CD4-positive, alpha-beta T cell treated with Interleukin-15 for 1 hour (primary cell): ENCODE measurements at places on chromosomes 1 and 21.
A peak's percentile ranks its signal among the peaks of the same experiment; 100 is the strongest.

GRCh38 chr1:160474392-160475242 lies 48.4 kb downstream of the SLAMF6 start:
- DNase-seq = no peak

DNA sequence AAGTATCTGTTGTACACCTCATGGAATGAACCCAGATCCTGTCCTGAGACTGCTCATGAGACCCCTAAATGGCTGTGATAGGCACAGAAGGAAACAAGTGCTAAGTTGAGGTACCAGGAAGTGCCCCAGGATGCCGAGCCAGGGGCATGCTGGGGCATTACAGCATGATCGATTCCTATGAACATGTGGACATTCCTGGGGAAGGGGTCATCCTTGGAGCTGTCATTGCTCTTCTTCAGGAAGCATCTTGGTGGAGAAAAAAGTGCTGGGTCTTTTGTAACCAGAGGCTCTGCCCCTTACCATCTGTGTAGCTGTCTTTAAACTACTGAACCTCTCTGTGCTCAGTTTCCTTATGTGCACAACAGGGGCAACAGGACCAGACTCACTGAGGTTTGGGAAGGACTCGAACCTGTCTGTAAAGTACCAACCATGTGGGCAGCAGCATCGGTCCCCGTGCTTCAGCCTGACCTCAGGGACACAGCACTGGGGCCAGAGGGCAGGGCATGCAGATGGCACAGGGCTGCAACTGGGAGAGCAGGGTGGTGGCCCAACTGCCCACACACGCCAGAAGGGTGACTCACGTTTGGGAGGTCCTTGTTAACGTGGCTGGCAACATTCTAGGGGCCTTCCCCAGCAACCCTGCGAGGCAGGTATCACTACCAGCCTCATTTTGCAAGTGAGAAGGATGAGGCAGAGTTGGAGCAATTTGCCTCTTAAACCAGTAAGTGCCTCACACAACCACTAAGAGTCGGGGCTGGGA lies 142.3 kb upstream of the EDN2 start:
- no peak for DNase-seq

GRCh38 chr1:25858906-25859789 lies at the start of gene AUNIP:
Gene AUNIP (minus strand): TSS chr1:25859457. CDS start chr1:25859357, 100 bp downstream.
- DNase-seq = peak; percentile 90

- DNase-seq = no peak
These were observed 175.1 kb downstream of the CAMTA1 start for GRCh38 chr1:6960291-6960811.

DNA sequence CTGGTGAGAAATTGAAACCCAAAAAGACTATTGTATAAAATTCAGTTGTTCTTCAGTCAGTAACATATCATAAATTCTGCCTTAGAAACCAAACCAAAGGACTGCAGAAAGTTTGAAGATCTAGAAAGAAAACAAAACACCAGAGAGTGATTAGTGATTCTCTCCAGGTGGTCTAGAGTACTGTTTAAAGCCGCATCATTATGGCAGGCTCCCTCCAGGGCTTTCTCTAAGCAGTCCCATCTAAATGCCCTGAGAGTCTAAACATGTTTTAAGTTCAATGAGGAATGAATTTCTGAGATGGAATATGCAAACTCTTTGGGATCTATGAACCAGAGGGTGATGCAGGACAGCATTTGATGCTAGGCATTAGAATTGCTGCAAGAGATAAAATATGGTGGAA lies 100.9 kb upstream of the ST6GALNAC5 start:
- DNase-seq = no peak

- DNase-seq = no peak
These were observed 24.4 kb downstream of the ALG14 start for GRCh38 chr1:95048317-95048716.

DNA sequence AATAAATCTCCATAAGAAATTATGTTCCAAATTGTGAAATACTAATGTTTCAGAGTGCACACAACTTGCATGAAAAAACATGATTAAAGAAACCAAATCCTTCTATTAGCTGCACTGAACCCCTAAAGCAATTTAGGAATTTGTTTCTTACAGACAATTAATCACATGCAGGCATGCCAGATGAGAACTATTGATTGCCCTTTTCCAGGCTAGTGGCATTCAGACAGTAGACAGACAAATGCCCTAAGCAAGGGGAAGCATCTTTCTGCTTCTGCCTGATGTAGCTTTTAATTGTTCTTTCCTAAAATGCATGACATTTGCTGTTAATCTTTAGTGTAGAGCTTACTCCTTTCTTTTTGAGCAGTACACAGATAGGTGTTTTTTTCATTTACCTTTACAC lies 229.5 kb downstream of the DPYD start:
- DNase-seq = no peak

DNA sequence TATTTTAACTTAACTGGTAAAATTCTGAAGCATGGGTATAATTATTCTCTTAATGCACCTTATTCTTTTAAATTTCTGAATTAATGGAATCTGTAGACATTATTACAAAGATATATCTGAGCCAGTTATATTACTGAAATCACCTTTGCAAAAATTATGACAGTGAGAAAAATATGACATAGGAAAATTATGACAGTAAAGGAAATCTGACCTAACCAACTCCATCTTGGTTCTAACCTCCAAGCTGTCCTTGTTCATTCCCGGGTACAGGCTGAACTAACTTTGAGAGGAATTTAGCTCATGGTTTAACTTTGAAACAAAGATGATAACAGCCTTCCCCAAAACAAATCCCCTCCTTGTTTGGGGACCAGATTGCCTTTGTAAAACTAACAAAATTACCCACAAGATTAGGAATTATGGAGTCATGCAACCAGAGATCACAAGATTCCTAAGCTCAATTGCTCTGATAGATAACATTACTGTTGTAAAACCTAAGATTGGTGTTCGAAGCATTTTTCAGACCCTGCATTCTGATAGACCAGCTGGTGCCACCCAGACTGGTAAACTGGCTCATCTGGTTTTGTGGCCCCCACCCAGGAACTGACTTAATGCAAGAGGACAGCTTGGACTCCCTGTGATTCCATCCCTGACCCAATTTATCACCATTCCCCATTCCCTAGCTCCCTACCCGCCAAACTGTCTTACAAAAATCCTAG lies 9.4 kb upstream of the CD55 start:
- DNase-seq = no peak

- DNase-seq = no peak
These were observed 20.1 kb upstream of the PCBP3 start for GRCh38 chr21:45623436-45623835.

DNA sequence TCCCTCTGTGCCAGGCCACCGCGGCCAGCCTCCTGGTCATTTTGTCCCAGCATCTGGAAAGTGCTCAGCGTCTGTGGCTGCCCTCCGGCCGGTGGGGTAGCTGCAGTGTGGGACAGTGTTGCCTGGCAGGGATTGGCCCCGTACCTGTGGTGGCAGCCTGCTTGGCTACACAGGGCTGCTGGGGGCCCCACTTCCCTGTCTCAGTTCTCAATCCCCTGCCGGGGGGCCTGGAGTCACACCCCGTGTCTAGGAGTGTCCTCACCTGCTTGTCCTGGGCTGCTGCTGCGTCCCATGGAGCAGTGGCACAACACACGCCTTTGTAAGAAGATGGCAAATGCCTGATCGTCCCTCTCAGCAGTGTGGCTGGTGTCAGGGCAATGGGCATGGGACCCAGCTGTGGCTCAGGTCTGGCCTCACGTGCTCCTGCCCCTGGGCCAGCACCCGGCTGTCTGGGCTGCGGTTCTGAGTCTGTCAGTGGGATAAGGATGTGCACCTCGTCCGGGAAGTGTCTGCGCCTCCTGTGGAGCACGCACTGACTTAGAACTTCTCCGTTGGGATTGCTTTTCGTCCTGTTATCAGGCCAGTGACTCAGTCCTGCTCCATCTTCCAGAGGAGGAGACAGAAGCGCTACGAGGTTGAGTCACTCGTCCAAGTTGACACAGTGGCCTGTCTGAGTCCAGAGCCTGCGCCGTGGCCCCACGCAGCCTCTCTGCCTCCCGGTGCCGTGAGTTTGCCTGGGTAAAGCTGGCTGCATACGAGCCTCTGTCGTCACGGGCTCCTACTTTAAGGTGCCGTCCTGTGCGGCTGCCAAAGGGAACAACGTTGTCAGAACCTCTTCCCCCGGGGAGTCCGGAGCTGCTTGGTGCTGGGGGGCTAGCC lies 41.0 kb downstream of the CRYAA start:
- no peak for DNase-seq

- no peak for DNase-seq
These were observed 124.3 kb upstream of the GADD45A start for GRCh38 chr1:67560580-67561255.

DNA sequence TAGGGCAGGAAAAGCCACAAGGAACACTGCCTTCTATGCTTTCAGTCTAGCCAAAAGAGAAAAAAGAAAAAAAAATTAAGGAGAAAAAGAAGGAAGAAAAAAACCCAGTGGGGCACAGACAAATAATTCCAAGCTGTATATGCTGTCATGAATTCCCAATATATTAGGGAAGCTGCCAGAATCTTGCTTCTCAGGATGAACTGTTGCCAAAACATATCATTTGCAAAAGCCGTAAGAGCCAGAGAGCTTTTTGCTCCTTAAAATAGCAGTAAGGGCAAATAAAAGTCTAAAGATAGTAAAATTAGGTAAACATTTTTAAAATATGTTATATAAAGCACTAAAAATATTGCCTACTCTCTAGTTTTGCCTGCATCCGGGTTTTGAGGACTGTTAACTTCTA lies 52.1 kb downstream of the PGM1 start:
- DNase-seq = no peak

- no peak for DNase-seq
These were observed 6.9 kb upstream of the TMEM269 start for GRCh38 chr1:42777852-42778251.

GRCh38 chr1:51736702-51737101 lies 119.8 kb downstream of the OSBPL9 start:
- DNase-seq = no peak

- no peak for DNase-seq
These were observed 69.6 kb upstream of the TIAM1 start for GRCh38 chr21:31413698-31414097.

- DNase-seq = no peak
These were observed 51.1 kb downstream of the AGPAT3 start for GRCh38 chr21:43916076-43916475.

- DNase-seq = no peak
These were observed 59.9 kb downstream of the SLC22A15 start for GRCh38 chr1:116036255-116036654.

GRCh38 chr1:28577738-28578536 lies 14.1 kb upstream of the RAB42 start:
- DNase-seq = no peak
